ENCODE measurements at places on chromosomes 2 and 18. TPM values are rescaled to one million over a fixed set of nuclear protein-coding genes. Genes with fewer than 3 reads are reported as not detected.

Gene CREG2
- 1.4 TPM for total RNA-seq

Gene DOCK10
- total RNA-seq, result 4.1 TPM

Gene IL1RL1
- 0.17 TPM for total RNA-seq

Gene ASB18
- under 0.01 TPM for total RNA-seq

Gene ZAP70
- total RNA-seq, result not detected

Gene MC2R
- not detected for total RNA-seq

Gene MYO5B
- 0.70 TPM for total RNA-seq

Gene INHBB
- total RNA-seq, result 8.5 TPM

Gene KLHL30
- total RNA-seq, result not detected

Gene IL36RN
- total RNA-seq, result not detected

Gene ADNP2
- total RNA-seq, result 17.0 TPM

Gene ALPI
- total RNA-seq, result not detected

Gene SNTG2
- 0.17 TPM for total RNA-seq

Gene PREPL
- total RNA-seq, result 19.4 TPM

Gene ALKAL2
- total RNA-seq, result not detected

Gene DCTN1
- total RNA-seq, result 207 TPM

Gene MITD1
- total RNA-seq, result 27.7 TPM

Gene BMP10
- total RNA-seq, result not detected

Gene SP5
- total RNA-seq, result not detected

Gene BOLL
- total RNA-seq, result not detected

Gene SRD5A2
- not detected for total RNA-seq

Gene FASTKD1
- 29.1 TPM for total RNA-seq

Gene MOGAT1
- not detected for total RNA-seq

Gene IL36G
- not detected for total RNA-seq

Gene CYP27A1
- 8.6 TPM for total RNA-seq

Gene MATN3
- total RNA-seq, result 1.3 TPM

Gene AP1S3
- 4.4 TPM for total RNA-seq

Gene UGT1A3
- total RNA-seq, result not detected

Gene SERPINB4
- not detected for total RNA-seq

Gene PLA2R1
- 17.0 TPM for total RNA-seq

Gene SEPTIN10
- total RNA-seq, result 179 TPM

Gene MARCHF4
- total RNA-seq, result 1.5 TPM

Gene CERKL
- not detected for total RNA-seq

Gene ALK
- not detected for total RNA-seq

Gene GPR75
- 1.6 TPM for total RNA-seq

Gene B4GALT6
- total RNA-seq, result 3.4 TPM
